ENCODE measurements at places on chromosomes 3 and 15.

- no peak for DNase-seq
Measured at GRCh38 chr3:186880406-186880805, 37.9 kb downstream of the ADIPOQ start.

GRCh38 chr3:23567917-23568316, 237.8 kb upstream of the UBE2E1 start:
- DNase-seq = no peak

DNA sequence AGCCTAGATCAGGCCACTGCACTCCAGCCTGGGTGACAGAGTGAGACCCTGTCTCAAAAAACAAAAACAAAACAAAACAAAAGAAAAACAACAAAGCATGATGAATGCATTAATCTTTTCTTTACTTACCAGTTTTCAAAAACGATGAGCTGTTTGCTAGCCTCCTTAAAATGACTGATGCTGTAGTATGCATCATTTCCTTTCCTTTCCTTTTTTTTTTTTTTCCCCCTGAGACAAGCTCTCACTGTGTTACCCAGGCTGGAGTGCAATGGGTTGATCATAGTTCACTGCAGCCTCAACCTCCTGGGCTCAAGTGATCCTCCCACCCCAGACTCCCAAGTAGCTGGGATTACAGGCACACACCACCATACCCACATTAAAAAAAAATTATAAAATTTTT, 202.0 kb downstream of the ADAMTSL3 start:
- no peak for DNase-seq

DNA sequence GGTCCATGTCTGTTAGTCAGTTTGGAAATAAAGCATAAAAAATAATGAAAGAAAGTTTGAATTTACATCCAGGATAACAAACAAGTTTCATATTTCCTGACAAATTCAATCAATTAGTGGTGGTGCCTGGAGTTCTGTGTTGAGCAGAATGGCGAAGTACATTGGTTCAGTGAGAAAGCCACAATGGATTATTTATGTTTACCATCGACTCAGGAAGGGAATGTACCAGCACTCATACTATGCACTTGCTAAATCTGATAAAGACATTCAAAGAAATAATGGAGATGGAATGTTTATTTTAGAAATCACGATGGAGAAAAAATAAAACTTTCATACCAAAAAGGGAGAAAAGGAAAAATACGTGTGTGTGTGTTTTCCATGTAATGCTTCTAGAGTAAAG, 45.3 kb upstream of the MME start:
- DNase-seq = no peak

- DNase-seq = no peak
Measured at GRCh38 chr15:101361418-101361817, 66.4 kb upstream of the SNRPA1 start.

DNA sequence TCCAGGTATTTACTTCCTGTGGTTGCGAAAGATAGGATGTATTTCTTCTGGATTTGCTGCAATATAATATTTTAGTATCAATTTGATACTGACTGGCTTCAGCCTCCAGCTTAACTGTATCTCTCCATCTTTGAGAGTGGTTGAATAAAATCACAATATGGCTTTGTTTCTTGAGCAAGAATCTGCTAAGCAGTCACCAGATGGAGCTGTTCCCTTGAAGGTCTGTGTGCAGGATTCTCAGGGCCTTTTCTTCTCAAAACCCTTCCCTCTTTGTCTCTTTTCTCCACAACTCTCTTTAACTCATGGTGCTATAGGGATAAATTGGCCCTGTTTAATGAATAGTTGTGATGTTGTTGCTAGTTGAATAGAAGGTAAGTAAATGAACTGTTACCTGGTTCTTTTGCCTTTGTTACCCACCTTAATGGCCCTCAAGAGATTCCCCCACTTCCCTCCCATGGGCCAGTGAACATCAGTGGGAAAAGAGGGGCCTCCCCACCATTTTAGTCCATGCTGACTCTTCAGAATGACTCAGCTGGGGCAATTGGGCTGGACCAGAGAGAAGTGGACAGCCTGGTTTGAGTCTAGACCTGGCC, 34.8 kb upstream of the RAB6B start:
- DNase-seq = no peak

GRCh38 chr3:133488785-133489367, 84.6 kb upstream of the CDV3 start:
- DNase-seq = no peak
